ENCODE measurements at places on chromosomes 2 and 18. TPM values are rescaled to one million over a fixed set of nuclear protein-coding genes. Genes with fewer than 3 reads are reported as not detected.

GRCh38 chr2:205776139-205776538 is 93.8 kb downstream of the NRP2 start:
- H3K4me1 ChIP-seq: no peaks in the 10 kb centered on the region
- DNase-seq: no peak
- H3K27me3 ChIP-seq: no peaks in the 10 kb centered on the region
- H3K27ac ChIP-seq: no peak overlapping the region
- H3K36me3 ChIP-seq: no peaks in the 10 kb centered on the region
- no peak overlapping the region for H3K4me3 ChIP-seq

DNA sequence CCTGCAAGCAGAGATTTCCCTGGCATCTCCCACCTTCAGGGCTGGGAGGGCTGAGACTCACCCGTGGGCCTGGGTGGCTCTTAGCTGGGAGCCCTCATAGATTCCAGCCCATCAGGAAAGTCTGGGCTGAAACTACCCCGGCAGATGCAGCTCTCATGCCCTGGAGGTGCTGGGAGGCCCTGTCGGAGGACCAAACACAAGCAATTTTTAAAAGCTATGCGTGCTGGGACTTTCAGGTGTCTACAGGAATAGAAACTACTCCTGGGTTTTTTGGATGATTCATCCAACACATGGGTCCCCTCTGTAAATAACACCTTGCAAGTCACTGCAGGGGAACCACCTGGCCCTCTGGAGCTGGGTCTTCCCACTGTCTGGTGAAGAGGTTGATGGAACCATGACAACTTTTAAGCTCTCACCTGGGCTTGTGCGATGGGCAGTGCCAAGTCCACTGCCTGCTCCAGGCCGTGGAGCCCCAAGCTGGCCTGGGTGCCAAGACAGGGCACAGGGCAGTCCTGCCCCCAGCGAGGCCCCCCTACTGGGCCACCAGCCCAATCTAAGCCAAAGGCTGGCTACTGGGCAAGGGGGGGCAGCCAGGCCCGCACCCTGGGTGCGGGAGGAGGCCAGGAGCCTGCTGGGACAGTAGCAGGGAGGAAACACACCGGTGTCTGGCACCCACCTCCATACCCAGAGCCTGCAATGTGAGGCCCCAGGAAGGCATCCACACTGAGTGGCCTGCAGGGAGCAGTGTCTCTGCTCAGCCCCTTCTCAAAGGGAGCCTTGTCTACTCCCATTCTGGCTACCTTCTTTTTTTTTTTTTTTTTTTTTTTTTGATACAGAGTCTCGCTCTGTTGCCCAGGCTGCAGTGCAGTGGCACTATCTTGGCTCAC is 1.1 kb upstream of the GPR55 start:
- no peaks in the 10 kb centered on the region for H3K27me3 ChIP-seq
- no peaks in the 10 kb centered on the region for H3K36me3 ChIP-seq
- no peaks in the 10 kb centered on the region for H3K4me1 ChIP-seq
- H3K4me3 ChIP-seq: no peak overlapping the region

- no peak overlapping the region for H3K4me3 ChIP-seq
- no peak overlapping the region for H3K27ac ChIP-seq
- H3K36me3 ChIP-seq: no peaks in the 10 kb centered on the region
These were observed 111.7 kb upstream of the CSRNP3 start for GRCh38 chr2:165357758-165358157.

- H3K4me1 ChIP-seq: no peaks in the 10 kb centered on the region
- H3K27me3 ChIP-seq: no peaks in the 10 kb centered on the region
- DNase-seq: no peak
- no peaks in the 10 kb centered on the region for H3K36me3 ChIP-seq
- no peak overlapping the region for H3K27ac ChIP-seq
- no peak overlapping the region for H3K4me3 ChIP-seq
These were observed 24.0 kb downstream of the CROCC2 start for GRCh38 chr2:240930096-240930630.

DNA sequence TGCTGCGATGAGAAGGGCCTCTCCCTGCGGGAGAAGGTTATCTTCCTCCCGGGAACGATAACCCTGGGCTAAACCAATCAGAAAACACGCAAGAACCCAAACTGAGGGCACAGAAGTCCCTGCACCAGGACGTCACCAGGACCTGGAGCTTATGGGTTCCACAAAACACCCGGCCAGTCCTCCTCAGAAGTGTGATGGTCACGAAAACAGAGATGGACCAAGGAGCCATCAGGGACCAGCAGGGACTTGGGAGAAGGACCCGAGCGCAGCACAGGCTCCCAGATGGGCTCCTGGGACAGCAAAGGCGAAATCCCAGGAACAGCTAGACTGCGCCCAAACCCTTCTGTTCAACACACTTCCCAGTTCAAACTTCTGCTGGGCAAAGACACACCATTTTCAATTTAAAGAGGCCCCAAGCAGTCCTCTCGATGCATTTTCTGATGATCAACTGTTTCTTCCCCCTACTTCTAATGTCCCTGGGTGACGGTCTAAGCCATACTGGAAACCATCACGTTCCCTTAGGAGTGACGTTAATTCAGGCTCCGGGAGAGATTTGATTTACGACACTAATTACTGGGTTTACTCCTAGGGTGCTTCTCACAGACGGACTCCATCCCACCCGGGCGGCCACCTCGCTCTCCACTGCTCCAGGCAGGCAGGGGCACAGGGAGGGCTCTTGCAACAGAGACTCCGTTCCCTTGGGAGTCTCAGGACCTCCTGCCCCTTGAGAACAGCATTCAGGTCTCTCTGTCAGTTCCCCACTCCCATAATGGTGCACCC is 29.2 kb downstream of the ZNF516 start:
- no peak overlapping the region for H3K27ac ChIP-seq
- H3K4me3 ChIP-seq: no peak overlapping the region
- no peaks in the 10 kb centered on the region for H3K27me3 ChIP-seq
- no peaks in the 10 kb centered on the region for H3K36me3 ChIP-seq
- H3K4me1 ChIP-seq: no peaks in the 10 kb centered on the region
- DNase-seq: no peak

DNA sequence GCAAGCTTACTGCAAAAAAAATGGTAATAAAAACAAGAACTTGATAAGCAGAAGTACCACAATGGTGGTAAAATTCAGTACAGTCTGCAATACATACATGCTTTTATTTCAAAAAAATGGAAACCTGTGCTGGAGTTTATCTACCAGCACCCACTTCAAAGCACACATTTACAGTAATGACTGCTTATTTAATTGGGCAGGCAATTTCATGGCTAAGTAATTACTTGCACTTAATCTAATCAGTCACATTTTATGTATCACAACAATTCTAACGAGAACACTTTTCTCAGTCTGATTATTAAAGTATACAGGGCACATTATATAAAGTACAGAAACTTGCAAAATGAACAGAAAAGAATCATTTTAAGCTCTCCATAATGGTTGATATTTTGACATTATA is 5.2 kb downstream of the APCDD1 start:
- no peak overlapping the region for H3K4me3 ChIP-seq
- no peaks in the 10 kb centered on the region for H3K36me3 ChIP-seq
- H3K4me1 ChIP-seq: no peaks in the 10 kb centered on the region
- DNase-seq: no peak

DNA sequence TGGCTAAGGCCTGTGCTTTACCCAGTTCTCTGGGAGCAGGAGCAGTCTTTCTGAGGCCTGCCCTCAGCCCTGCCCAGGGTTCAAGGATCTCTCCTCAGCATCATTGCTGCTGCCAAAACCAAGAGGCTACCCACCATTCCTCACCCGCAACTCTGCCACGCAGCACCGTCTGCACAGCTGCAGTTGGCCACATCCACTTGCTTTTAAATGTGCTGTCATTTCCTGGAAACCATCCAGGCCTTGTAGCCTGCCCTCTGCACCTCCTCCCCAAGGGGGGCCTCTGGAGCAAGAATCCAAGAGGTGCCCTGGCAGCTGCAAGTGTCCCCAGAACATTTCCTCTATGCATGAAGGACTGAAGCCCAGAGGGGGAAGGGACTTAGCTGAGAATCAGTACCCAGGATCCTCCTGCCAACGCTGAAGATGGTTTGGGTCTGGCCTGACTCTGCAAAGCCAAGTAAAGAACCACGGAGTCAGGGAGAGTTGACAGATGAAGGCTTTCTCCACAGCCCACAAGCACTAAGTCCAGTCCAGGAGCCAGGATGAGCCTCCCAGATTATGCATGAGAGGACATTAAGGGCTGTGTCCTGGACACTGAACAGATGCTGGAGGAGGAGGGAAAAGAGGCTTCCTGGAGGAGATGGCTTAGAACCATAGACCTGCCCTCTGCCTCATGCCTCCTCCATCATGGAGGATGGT is 14.9 kb downstream of the EMX1 start:
- H3K27me3 ChIP-seq: no peaks in the 10 kb centered on the region
- H3K36me3 ChIP-seq: no peaks in the 10 kb centered on the region
- H3K4me3 ChIP-seq: no peak overlapping the region
- peak; percentile 17 for DNase-seq
- H3K4me1 ChIP-seq: no peaks in the 10 kb centered on the region

- no peaks in the 10 kb centered on the region for H3K36me3 ChIP-seq
- no peaks in the 10 kb centered on the region for H3K27me3 ChIP-seq
These were observed 324.8 kb downstream of the ALK start for GRCh38 chr2:29596584-29596983.

DNA sequence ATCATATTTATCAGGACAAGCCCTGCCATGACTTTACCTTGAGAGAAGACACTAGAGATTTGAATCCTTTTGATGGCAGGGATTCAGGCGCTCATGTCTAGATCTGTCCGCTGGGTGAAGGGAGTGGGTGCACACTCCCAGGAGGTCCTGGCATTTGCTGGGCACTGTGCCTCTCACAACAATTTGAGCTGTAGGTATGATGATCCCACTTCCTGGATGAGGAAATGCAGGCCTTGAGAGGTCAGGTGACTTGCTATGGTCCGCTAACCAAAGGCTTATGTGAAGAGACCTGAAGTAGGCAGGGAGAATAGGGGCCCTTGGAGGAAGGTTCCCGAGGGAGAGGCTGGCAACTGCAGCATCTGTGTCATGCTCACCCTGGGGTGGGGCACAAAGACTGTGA is 206.1 kb downstream of the HAUS1 start:
- H3K4me3 ChIP-seq: no peak overlapping the region
- no peaks in the 10 kb centered on the region for H3K27me3 ChIP-seq
- H3K36me3 ChIP-seq: no peaks in the 10 kb centered on the region
- H3K27ac ChIP-seq: no peak overlapping the region
- DNase-seq: peak; percentile 6

DNA sequence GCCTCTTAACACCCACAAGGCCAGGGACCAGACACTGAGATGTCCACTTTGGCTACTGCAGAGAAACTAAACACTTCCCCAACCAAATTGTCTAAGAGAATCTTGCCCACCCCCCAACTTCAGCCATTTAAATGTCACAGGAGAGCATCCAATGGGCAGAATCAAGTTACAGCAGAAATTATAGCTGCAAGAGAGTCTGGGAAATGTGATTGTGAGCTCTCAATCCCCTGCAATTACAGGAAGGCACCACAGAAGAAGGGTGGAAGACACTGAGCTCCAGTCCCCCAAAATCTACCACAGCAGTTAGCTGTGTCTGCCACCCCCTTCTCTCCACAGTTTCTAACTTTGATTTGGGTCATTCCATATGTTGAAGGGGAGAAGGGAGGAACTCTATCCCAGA is 103.5 kb upstream of the ATL2 start:
- no peaks in the 10 kb centered on the region for H3K36me3 ChIP-seq
- no peaks in the 10 kb centered on the region for H3K27me3 ChIP-seq
- H3K4me3 ChIP-seq: no peak overlapping the region

- H3K27ac ChIP-seq: no peak overlapping the region
- H3K36me3 ChIP-seq: peaks cover 16% of the 10 kb centered on the region
- H3K27me3 ChIP-seq: no peaks in the 10 kb centered on the region
These were observed 16.6 kb downstream of the ARPC2 start for GRCh38 chr2:218233543-218233942.

DNA sequence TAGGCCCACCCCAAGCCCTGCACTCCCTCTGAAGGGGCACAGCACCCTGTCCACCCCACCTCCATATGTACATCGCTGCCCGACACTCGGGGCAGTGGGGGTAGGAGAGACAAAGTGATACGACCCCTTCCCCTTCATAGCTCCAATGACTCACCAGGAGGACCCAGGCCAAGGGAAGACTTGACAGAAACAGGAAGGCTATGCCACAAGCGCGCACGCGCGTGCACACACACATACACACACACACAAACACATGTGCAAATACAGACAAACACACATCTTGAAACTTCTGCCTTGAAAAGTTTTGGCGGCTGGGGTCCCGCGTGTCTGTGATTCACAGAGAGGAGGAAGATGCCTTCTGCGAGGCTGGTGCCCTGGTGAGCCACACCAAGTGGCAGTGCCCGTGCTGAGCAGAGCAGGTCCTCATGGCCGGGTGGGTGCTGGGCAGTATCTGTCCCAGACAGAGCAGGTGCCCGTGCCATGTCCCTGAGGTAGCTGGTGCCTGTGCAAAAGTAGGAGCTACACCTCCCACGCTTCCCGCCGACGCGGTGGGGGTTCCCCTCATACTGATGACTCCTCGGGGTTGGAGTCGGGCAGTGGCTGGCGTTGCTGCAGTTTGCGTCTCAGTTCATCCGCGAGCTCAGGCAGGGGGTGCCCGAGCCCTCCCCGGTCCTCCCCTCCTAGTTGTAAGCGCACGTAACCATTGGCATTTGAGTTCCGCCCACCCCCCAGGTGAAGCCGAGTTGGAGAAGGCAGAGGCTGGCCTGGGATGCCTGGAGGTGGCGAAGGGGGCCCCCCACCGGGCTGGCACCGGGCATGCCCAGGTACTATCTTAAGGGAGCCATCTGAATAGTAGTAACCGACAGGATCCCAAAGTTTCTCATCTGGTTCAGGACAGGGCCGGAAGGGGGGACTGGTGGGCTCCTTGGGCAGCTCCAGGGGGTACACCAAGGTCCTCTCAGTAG is 2.5 kb upstream of the ANKRD39 start:
- no peaks in the 10 kb centered on the region for H3K27me3 ChIP-seq
- no peak overlapping the region for H3K4me3 ChIP-seq
- H3K4me1 ChIP-seq: no peaks in the 10 kb centered on the region
- DNase-seq: no peak
- H3K27ac ChIP-seq: no peak overlapping the region

GRCh38 chr2:28621172-28622100 is 125.6 kb downstream of the PLB1 start:
- peak overlapping the region; percentile 88 for H3K27ac ChIP-seq
- no peaks in the 10 kb centered on the region for H3K36me3 ChIP-seq
- DNase-seq: peak; percentile 92
- H3K4me1 ChIP-seq: peaks cover under 1% of the 10 kb centered on the region

- H3K36me3 ChIP-seq: no peaks in the 10 kb centered on the region
- no peak overlapping the region for H3K4me3 ChIP-seq
- H3K27me3 ChIP-seq: no peaks in the 10 kb centered on the region
- peaks cover 10% of the 10 kb centered on the region for H3K4me1 ChIP-seq
- no peak overlapping the region for H3K27ac ChIP-seq
These were observed 26.9 kb upstream of the GLS start for GRCh38 chr2:190853531-190854383.

- H3K36me3 ChIP-seq: no peaks in the 10 kb centered on the region
- H3K4me1 ChIP-seq: no peaks in the 10 kb centered on the region
- H3K27me3 ChIP-seq: no peaks in the 10 kb centered on the region
- DNase-seq: peak; percentile 26
These were observed 30.3 kb downstream of the TNS1 start for GRCh38 chr2:217972490-217972889.

The IL36A gene
- total RNA-seq: not detected

The GPR35 gene
- total RNA-seq: 2.1 TPM

The LPIN2 gene
- total RNA-seq: 34.8 TPM

The CCDC74B gene
- 1.3 TPM for total RNA-seq

The SPATA3 gene
- not detected for total RNA-seq

The FTCDNL1 gene
- total RNA-seq: 1.4 TPM

The TMEFF2 gene
- total RNA-seq: 0.12 TPM

The CYRIA gene
- 24.9 TPM for total RNA-seq

The SCYGR1 gene
- not detected for total RNA-seq
